ENCODE measurements at places on chromosomes 13 and 19. TPM values are rescaled to one million over a fixed set of nuclear protein-coding genes. Genes with fewer than 3 reads are reported as not detected.

FBXO17 gene
- 24.1 TPM for total RNA-seq

ZNF415 gene
- total RNA-seq = 18.1 TPM

KANK3 gene
- 0.36 TPM for total RNA-seq

COQ8B gene
- 58.6 TPM for total RNA-seq

FCAR gene
- not detected for total RNA-seq

TRPM4 gene
- total RNA-seq = 17.7 TPM

LILRA2 gene
- not detected for total RNA-seq

DNA sequence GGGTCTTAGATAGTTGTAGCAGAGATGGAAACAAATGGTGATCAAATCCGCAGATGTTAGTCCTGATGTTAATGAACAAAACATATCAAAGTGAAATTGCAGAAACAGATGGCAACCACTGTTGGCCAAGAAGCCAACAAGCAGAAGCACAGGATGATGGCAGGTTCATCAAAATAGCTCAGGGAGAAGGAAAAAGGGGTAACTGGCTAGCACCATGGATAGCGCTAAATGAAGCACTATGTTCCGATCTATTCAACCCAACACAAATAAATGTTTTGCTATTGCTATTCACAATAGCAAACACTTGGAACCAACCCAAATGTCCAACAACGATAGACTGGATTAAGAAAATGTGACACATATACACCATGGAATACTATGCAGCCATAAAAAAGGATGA is 413.7 kb downstream of the FGF14 start:
- DNase-seq = no peak

DNA sequence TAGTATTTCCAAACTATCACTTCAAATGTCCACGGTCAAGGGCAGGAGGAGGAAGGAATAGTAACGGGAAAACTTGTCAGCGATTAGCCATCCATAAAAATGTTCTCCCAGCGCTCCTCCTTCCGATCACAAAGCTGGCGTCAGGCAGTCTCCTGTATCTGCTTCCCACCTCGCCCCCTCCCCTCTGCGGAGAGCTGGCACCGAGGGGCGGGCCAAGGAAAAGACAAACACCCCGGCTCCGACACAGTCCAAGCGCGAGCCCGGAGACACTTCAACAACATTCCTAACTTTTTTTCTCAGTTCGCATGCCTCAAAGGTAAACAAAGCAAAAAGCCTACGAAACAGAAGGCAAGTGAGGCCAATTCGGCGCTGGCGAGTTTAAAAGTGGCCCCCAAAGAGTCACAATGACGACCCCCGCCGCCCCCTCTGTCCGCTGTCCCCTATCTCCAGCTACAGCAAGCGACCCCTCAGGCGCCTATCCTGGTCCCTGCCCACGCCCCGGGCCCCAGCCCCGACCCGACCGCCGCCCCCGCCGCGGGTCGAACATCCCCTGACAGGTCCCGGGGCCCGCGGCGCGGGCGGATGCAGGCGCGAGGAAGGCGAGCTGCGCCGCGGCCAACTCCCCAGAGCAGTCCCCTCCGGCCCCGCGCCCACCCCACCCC is 736 bp downstream of the SMAD9 start:
- DNase-seq = peak; percentile 57

GRCh38 chr13:83272076-83272475 is 610.2 kb downstream of the SLITRK1 start:
- no peak for DNase-seq

DNA sequence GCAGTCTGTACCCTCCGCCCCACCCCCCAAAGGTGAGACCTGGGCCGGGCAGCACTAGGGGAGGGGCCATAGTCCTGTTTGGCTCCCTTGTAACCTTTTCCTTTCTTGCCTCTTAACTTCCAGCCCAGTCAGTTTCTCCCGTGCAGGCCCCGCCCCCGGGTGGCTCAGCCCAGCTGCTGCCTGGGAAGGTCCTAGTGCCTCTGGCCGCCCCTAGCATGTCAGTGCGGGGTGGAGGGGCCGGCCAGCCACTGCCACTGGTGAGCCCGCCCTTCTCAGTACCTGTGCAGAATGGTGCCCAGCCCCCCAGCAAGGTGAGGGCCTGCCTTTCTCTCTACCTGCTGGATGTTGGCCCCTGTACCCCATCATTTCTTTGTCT is 10.5 kb upstream of the PRR19 start:
- DNase-seq = no peak

GRCh38 chr13:108444448-108444847 is 174.9 kb downstream of the TNFSF13B start:
- DNase-seq = no peak

GRCh38 chr13:102608974-102609373 is 12.2 kb downstream of the TPP2 start:
- DNase-seq = no peak

DNA sequence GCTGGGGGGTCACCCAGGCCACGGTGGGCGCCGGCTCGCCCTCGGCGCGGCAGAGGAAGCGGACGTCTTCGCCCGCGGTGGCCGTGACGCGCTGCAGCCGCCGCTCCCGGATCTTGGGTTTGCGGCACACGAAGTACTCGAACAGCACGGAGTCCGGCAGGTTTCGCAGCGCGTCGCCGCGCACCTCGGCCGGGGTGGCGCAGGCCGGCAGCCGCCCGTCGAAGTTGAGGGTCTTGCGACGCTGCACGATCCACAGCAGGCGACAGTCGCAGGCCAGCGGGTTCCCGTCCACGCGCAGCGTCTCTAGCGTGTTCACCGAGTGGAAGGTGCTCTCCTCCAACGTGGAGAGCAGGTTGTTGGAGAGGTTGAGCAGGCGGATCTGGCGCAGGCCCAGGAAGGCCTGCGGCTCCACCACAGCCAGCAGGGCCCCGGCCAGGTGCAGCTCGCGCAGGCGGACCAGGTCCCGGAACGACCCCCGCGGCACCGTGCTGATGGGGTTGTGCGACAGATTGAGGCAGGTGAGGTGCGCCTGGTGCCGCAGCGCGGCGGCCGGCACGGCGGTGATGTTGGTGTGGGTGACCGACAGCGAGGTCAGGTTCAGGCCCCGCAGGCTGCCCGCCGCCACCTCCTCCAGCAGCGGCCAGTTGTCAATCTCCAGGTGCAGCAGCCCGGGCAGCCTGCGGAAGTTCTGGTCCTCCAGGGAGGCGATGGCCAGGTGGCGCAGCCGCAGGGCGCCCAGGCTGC is 8.6 kb upstream of the PEAK3 start:
- DNase-seq = no peak

DNA sequence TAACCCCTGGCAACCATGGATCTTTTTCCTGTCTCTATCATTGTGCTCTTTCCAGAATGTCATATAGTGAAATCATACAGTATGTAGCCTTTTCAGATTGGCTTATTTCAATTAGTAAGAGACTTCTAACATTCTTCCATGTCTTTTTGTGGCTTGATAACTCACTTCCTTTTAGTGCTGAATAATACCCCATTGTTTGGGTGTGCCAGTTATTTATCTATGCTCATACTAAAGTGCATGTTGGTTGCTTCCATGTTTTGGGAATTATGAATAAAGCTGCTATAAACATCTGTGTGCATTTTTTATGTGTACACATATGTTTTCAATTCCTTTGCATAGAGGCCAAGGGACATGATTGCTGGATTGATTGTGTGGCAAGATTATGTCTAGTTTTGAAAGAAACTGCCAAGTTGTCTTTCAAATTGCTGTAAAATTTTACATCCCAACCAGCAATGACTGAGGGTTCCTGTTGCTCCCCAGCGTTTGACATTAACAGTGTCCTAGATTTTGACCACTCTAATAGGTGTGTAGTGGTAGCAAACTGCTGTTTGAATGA is 358.9 kb downstream of the ITGBL1 start:
- no peak for DNase-seq

DNA sequence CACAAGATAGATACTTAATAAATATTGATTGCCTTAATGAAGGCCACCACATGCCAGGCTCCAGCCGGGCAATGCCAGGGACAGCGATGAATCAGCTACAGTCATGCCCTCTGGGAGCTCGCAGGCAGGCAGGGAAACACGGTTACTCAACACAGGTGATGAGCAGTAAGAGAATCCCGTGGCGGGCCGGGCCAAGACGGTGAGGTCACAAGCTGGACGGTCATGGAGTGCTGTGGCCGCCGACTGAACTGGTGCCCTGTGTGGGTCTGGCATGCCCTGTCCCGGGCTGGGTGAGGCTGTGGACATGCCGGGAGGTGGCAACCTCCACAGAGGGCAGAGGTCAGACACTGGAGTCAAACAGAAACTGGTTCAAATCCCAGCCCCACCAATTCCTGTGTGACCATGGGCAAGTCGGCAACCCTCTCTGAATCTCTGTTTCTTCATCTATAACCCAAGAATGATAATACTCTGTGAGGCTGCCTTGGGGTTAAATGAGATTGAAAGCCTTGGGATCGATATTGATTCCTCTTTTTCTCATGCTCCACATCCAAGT is 13.2 kb upstream of the PAK4 start:
- no peak for DNase-seq

DNA sequence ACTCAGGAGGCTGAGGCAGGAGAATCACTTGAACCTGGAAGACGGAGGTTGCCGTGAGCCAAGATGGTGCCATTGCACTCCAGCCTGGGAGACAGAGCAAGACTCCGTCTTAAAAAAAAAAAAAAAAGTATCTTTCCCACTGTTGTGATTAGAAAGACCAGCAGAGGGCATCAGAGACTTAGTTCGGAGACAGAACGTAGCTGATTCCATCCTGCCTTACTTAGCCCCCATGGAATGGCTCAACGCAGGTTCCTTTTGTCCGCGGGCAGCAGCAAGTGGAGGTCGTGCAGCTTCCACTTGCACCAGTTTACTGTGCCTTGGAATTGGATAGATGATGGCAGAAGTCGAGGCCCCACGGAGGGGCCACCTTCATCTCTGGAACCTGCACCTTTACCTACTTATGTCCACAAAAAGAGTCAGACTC is 8.1 kb downstream of the TIMM29 start:
- peak; percentile 27 for DNase-seq
